ENCODE measurements at places on chromosomes 11 and 22.

DNA sequence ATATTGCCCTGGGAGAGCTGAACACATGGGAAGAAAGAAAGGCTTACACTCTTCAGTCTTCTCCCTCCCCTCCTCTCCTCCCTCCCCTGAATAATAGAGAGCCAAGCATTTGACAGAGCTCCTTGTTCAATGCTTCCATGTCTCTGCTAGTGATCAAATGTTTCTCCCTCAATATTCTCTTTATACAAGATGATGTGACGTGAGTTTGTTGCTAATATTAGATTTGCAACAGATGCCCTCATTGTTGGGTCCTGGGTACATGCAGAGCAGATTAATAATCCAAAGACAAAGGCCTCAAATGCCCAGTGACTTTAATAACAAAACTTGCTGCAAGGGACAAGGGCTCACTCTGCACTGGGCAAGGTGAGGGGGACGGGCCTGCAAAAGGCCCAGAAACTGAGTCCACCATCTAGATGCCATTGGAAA lies 7.1 kb upstream of the ENDOD1 start:
- no peak for DNase-seq

- DNase-seq, result peak; percentile 33
Measured at GRCh38 chr22:42895087-42895486, 38.0 kb upstream of the ARFGAP3 start.

DNA sequence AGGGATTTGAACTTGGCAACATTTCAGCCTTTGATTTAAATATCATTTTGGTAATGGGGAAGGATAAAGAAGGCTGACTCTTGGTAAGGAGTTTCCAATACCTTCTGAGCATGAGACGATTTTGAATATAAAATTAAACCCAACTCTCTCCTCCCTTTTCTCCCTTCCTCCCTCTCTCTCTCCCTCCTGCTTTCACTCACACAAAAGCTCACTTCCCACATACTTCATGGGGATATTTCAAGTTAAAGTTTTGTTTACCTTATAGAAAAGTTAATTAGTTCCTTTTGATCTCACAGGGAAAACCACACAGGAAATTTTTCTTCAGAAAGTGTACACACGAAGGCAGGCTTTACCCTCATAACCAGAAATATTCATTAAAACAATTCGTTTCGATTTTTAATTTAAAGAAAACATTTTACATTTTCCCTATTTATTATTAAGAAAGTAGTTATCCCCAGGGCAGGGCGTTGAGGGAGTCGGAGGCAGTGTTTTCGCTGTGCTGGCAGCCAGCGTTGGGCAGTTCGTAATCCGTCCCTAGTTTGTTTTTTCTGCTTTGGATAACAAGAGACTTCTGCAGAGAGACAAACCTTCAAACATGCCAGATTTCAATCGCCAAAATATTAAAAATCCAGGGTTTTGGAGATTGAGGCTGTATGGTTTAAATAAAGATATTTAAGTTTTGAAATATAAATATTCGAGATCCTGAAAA lies 25.3 kb upstream of the ALX4 start:
- DNase-seq, result no peak

- DNase-seq, result no peak
Measured at GRCh38 chr22:44496844-44497217, 1.2 kb downstream of the RTL6 start.

GRCh38 chr22:36762687-36763260 lies 13.1 kb downstream of the IFT27 start:
- no peak for DNase-seq
